ENCODE measurements at places on chromosomes 5 and 9. TPM values are rescaled to one million over a fixed set of nuclear protein-coding genes. Genes with fewer than 3 reads are reported as not detected.

Gene BHMT
- not detected for total RNA-seq

- DNase-seq: peak; percentile 28
- H3K4me3 ChIP-seq: peak overlapping the region; percentile 62
- peaks cover 51% of the 10 kb centered on the region for H3K4me1 ChIP-seq
- H3K36me3 ChIP-seq: no peaks in the 10 kb centered on the region
- H3K27ac ChIP-seq: no peak overlapping the region
- no peaks in the 10 kb centered on the region for H3K27me3 ChIP-seq
Measured at GRCh38 chr9:70947086-70947485, 174.3 kb downstream of the TRPM3 start.

DNA sequence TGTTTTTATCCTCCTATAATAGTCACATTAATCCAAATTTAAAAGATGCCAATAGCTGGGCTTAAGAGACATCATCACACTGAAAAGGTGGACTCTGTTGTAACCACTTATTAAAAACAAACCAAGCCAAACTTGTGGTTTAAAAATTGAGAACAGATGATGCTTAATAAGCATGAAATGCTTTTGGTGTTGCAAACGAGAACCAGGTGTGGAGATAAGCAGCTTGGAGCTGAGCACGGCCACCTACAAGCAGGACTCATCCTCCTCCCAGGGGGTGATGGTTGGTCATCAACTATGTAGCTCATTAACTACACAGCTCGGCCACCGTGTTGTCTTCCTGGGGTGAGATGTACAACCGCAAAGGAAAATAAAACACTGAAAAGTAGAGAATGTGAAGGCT, 154.4 kb downstream of the NPR3 start:
- H3K27me3 ChIP-seq: peaks cover 17% of the 10 kb centered on the region
- H3K4me1 ChIP-seq: peaks cover 32% of the 10 kb centered on the region
- DNase-seq: peak; percentile 43
- H3K36me3 ChIP-seq: peaks cover 38% of the 10 kb centered on the region
- no peak overlapping the region for H3K27ac ChIP-seq

DNA sequence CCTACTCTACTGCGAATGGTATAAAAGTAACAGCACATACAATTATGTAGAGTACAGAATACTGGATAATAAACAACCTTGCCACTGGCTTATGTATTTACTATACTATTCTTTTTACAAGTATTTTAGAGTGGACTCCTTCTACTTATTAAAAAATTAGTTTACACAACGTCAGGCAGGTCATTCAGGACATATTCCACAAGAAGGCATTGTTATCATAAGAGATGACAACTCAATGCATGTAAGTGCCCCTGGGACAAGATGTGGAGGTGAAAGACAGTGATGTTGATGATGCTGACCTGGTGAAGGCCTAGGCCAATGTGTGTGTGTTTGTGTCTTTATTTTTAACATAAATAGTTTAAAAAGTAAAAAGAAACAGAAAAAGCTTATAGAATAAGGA, 421.7 kb downstream of the CDH12 start:
- H3K4me1 ChIP-seq: no peaks in the 10 kb centered on the region
- H3K27ac ChIP-seq: no peak overlapping the region
- no peak for DNase-seq
- H3K36me3 ChIP-seq: no peaks in the 10 kb centered on the region
- no peaks in the 10 kb centered on the region for H3K27me3 ChIP-seq
- no peak overlapping the region for H3K4me3 ChIP-seq

DNA sequence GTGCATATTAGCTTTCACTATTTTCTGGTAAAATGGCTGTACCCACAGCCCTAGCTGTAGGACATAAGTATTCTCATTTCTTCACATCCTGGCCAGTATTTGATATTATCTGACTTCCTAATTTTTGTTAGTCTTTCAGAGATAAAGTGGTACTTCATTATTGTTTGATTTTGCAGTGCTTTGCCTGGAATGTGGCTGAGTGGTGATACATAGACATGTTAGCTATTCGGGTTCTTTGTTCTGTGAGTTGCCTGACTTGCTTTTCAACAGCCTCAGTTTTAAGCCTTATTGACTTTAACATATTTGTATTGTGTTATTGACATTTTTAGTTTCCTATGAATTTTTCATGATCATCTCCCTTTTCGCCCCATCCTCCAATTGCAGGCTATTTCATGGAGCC, 161.1 kb downstream of the GABBR2 start:
- no peak for DNase-seq
- no peak overlapping the region for H3K27ac ChIP-seq
- H3K36me3 ChIP-seq: no peaks in the 10 kb centered on the region
- no peak overlapping the region for H3K4me3 ChIP-seq
- H3K27me3 ChIP-seq: peaks cover 6% of the 10 kb centered on the region

Gene SLC1A3
- 0.21 TPM for total RNA-seq

Gene NR4A3
- total RNA-seq: 2.4 TPM

Gene SOX30
- not detected for total RNA-seq

Gene SPATA31A1
- not detected for total RNA-seq

Gene C9orf50
- total RNA-seq: not detected

Gene NPR3
- total RNA-seq: 56.0 TPM

DNA sequence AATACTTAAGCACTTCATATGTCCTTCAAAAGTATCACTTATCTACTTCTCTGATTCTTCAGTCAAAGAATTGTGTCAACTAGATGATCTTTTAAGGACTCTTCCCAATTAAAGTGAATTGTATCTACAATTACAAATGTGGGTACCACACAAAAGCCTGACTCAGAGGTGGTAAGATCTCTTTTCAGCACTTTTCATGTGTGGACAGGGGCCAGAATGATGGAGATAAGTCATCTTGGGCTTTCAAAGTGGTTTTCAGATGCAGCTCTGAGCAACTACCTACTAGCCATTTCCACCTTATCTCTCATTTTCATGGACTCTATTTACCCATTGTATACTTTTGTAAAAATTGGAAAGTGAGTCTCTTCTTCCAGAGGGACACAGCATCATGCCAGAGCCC, 8.4 kb downstream of the COX7C start:
- H3K27me3 ChIP-seq: peaks cover 2% of the 10 kb centered on the region
- H3K36me3 ChIP-seq: peaks cover 11% of the 10 kb centered on the region
- H3K27ac ChIP-seq: no peak overlapping the region
- H3K4me3 ChIP-seq: no peak overlapping the region

Gene TXNDC8
- not detected for total RNA-seq

GRCh38 chr5:80711938-80712337, 57.2 kb upstream of the DHFR start:
- peak; percentile 12 for DNase-seq
- no peaks in the 10 kb centered on the region for H3K36me3 ChIP-seq
- H3K4me3 ChIP-seq: no peak overlapping the region
- H3K4me1 ChIP-seq: peaks cover 6% of the 10 kb centered on the region

DNA sequence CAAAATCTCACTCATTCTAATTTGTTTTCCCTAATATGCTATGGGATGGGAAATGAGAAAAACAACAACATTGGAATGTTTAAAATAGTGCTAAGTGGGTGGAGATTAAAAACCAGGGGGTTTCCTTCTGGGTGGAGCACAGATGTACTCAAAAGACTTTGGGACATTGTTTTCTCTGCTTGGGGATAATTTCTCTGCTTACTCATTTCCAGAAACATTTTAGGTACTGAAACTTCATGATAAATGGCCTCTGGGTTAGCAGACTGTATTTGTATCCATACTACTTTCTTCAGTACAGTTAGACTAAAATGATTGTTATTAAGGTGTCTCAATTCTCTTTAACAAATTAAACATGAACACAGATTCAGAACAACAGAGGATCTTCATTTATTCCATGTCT, 17.4 kb downstream of the ELOVL7 start:
- no peaks in the 10 kb centered on the region for H3K27me3 ChIP-seq
- H3K36me3 ChIP-seq: no peaks in the 10 kb centered on the region

Gene GABRA1
- not detected for total RNA-seq

- peaks cover 19% of the 10 kb centered on the region for H3K4me1 ChIP-seq
- peaks cover 23% of the 10 kb centered on the region for H3K36me3 ChIP-seq
- DNase-seq: no peak
- H3K27me3 ChIP-seq: peaks cover 10% of the 10 kb centered on the region
- no peak overlapping the region for H3K4me3 ChIP-seq
Measured at GRCh38 chr9:73020877-73021276, 68.0 kb upstream of the ALDH1A1 start.

Gene PCDHGA9
- total RNA-seq: 0.96 TPM

DNA sequence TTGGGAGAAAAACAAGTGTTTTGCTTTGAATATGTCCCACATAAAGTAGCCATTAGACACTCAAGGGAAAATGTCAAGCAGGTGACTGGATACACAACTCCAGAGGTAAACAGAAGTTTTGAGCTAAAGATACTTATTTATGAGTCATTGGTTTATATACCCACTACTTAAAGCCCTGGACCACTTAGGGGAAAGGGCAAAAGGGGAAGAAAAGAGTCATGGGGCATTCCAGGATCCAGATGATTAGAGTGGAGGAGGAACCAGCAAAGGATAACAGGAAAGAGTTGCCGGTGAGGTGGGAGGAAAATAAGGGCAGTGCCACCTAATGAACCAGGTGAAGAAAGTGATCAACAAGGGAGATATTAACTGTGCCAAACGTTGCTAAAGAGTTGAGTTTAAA, 254.2 kb upstream of the NR4A3 start:
- DNase-seq: no peak
- H3K4me1 ChIP-seq: no peaks in the 10 kb centered on the region
- H3K27ac ChIP-seq: no peak overlapping the region

DNA sequence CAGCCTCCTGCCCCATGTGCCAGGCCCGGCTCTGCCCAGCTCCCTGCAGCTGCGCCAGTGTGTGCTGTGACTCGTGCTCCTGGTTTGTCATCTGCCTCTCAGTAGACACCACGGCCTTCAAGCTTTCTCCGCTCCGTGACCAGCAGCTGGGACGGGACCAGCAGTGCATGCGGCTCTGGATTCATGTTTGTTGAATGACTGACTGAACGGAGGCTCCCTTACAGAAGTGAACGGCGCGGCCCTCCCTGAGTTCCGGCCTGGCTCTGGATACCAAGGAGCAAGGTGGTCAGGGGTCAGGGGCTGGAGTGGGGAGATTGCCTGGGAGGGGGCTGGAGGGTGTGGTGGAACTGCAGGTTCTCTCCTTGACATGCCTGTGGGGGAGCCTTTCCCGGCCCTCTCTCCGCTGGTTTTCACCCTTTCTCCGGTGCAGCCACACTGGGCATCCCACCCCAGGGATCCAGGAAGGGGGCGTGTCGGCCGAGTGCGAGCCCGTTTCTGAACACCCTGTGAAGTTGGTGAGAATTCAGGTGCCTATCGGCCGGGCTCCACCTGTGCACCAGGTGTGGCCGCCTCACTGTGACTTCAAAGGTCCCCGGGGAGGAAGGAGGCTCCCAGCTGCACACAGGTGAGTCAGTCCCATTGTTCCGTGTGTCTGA, 11.1 kb upstream of the CEP72 start:
- H3K4me1 ChIP-seq: no peaks in the 10 kb centered on the region
- H3K4me3 ChIP-seq: no peak overlapping the region
- H3K27me3 ChIP-seq: peaks cover 49% of the 10 kb centered on the region
- DNase-seq: no peak

- no peaks in the 10 kb centered on the region for H3K36me3 ChIP-seq
- H3K27me3 ChIP-seq: no peaks in the 10 kb centered on the region
Measured at GRCh38 chr9:110555551-110556331, 23.8 kb downstream of the SVEP1 start.

GRCh38 chr5:129973716-129974426, 69.6 kb downstream of the CHSY3 start:
- no peak overlapping the region for H3K27ac ChIP-seq
- no peaks in the 10 kb centered on the region for H3K36me3 ChIP-seq
- DNase-seq: no peak
- H3K4me3 ChIP-seq: no peak overlapping the region
- H3K27me3 ChIP-seq: no peaks in the 10 kb centered on the region

GRCh38 chr5:15834596-15835245, 334.7 kb downstream of the FBXL7 start:
- peak overlapping the region; percentile 91 for H3K27ac ChIP-seq
- no peaks in the 10 kb centered on the region for H3K36me3 ChIP-seq
- peak overlapping the region; percentile 77 for H3K4me3 ChIP-seq
- DNase-seq: peak; percentile 90
- H3K4me1 ChIP-seq: peaks cover 45% of the 10 kb centered on the region

GRCh38 chr5:179819296-179820126, 1.2 kb upstream of the SQSTM1 start:
- H3K4me1 ChIP-seq: peaks cover 40% of the 10 kb centered on the region
- peak overlapping the region; percentile 90 for H3K27ac ChIP-seq
- peak overlapping the region; percentile 72 for H3K4me3 ChIP-seq
- DNase-seq: peak; percentile 51
- H3K27me3 ChIP-seq: peaks cover 6% of the 10 kb centered on the region
- H3K36me3 ChIP-seq: peaks cover 8% of the 10 kb centered on the region

- H3K4me3 ChIP-seq: peak overlapping the region; percentile 42
- H3K27me3 ChIP-seq: no peaks in the 10 kb centered on the region
- peaks cover 6% of the 10 kb centered on the region for H3K36me3 ChIP-seq
- peaks cover 58% of the 10 kb centered on the region for H3K4me1 ChIP-seq
- DNase-seq: no peak
Measured at GRCh38 chr9:21656776-21657674, 145.4 kb upstream of the MTAP start.

DNA sequence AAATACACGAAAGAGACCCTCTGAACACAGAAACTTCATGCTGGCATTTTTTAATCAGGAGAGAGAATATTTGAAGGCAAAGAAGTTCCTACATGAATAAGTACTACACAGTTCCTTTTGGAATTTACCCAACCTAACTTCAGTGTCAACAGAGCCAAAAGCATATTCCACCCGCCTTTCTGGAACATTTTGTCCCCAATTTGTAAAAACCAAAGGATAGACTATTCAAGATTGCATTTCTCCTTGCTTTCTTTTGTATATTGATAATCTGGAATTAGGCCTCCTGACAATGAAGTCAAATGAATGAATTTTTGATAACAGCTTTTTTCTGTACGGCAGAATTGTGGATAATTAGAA, 39.4 kb upstream of the TRAF1 start:
- no peaks in the 10 kb centered on the region for H3K36me3 ChIP-seq
- H3K4me3 ChIP-seq: no peak overlapping the region
- no peak overlapping the region for H3K27ac ChIP-seq
- no peak for DNase-seq
- H3K4me1 ChIP-seq: peaks cover 6% of the 10 kb centered on the region

Gene CLK4
- total RNA-seq: 10.0 TPM

DNA sequence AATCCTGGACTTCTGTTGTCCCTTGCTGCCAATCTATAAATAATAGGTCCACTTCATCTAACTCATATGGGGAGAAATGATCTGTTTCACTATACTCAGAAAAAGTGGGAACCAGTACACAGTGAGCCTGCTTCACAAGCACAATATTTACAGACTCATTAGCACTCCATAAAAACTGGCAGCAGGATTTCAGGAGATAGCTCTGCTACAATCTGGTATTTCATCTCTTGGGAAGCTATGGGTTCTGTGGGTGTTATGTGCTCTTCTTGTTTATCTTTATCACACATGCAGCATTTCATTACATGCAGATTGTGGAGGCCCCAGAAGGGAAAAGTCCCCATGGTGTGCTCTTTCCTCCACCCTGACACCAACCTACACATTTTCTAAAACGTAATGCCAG, 33.2 kb downstream of the UGT3A2 start:
- no peaks in the 10 kb centered on the region for H3K36me3 ChIP-seq
- no peak overlapping the region for H3K4me3 ChIP-seq
- H3K27me3 ChIP-seq: peaks cover 15% of the 10 kb centered on the region
- no peaks in the 10 kb centered on the region for H3K4me1 ChIP-seq
- H3K27ac ChIP-seq: no peak overlapping the region

- H3K27ac ChIP-seq: peak overlapping the region; percentile 65
- H3K27me3 ChIP-seq: peaks cover 27% of the 10 kb centered on the region
- H3K4me1 ChIP-seq: peaks cover 55% of the 10 kb centered on the region
- H3K36me3 ChIP-seq: peaks cover 47% of the 10 kb centered on the region
Measured at GRCh38 chr5:14341571-14342230, 198.6 kb downstream of the TRIO start.

Measured in HFFc6 (cell line).